ENCODE measurements at places on chromosomes 7 and 10. TPM values are rescaled to one million over a fixed set of nuclear protein-coding genes. Genes with fewer than 3 reads are reported as not detected.

GRCh38 chr10:4820804-4821401 lies 5.1 kb upstream of the AKR1E2 start:
- no peak for DNase-seq
- H3K27ac ChIP-seq = no peak overlapping the region
- H3K4me3 ChIP-seq = no peak overlapping the region
- H3K36me3 ChIP-seq = no peaks in the 10 kb centered on the region

ANXA7 gene
- 158 TPM for total RNA-seq

GRCh38 chr10:61100887-61101286 lies 156.9 kb upstream of the RHOBTB1 start:
- H3K27me3 ChIP-seq = no peaks in the 10 kb centered on the region
- no peaks in the 10 kb centered on the region for H3K4me1 ChIP-seq
- H3K36me3 ChIP-seq = no peaks in the 10 kb centered on the region
- H3K4me3 ChIP-seq = no peak overlapping the region
- no peak for DNase-seq

- peaks cover 69% of the 10 kb centered on the region for H3K36me3 ChIP-seq
- no peak for DNase-seq
- H3K4me1 ChIP-seq = peaks cover 21% of the 10 kb centered on the region
- no peaks in the 10 kb centered on the region for H3K27me3 ChIP-seq
- H3K4me3 ChIP-seq = no peak overlapping the region
- no peak overlapping the region for H3K27ac ChIP-seq
Observed at GRCh38 chr10:125134483-125134848, 25.9 kb downstream of the CTBP2 start.

TSPAN33 gene
- total RNA-seq = 0.76 TPM
